ENCODE measurements at places on chromosomes 12 and 14.

DNA sequence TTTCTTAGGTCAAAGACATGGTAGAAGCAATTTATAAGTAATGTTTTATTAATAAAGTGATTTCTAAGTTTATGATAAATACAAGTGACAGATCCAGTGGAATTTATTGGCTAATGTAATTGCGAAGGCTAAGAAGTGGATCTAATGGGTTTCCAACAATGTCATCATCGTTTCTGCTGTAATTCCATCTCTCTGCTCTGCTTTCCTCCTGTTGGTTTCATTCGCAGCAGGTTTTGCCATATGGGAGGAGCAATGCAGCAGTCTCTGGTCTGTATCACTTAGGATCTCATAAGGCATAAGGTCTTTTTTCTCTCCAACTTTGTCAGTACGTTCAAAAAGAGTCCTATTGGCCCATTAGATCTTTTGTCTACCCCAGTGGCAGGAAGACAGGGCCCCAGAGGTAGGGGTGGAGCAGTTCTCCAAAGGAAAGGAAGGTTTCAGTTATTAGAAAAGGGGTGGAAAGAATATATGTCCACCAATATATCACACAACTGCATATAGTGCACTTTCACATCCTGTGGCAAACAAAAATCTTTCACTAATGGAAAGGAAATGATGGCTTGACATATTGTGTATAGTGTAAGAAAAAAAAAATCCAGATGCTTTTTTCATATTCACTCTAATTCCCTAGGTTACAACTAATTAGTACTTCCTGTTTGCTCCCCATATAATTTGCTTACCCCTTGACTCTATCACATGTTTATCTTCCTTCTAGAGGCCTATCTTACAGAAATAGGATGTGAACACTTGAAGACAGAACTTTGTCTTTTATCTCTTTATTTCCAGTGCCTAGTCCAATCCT is 451.3 kb downstream of the ZFP36L1 start:
- no peak for DNase-seq

DNA sequence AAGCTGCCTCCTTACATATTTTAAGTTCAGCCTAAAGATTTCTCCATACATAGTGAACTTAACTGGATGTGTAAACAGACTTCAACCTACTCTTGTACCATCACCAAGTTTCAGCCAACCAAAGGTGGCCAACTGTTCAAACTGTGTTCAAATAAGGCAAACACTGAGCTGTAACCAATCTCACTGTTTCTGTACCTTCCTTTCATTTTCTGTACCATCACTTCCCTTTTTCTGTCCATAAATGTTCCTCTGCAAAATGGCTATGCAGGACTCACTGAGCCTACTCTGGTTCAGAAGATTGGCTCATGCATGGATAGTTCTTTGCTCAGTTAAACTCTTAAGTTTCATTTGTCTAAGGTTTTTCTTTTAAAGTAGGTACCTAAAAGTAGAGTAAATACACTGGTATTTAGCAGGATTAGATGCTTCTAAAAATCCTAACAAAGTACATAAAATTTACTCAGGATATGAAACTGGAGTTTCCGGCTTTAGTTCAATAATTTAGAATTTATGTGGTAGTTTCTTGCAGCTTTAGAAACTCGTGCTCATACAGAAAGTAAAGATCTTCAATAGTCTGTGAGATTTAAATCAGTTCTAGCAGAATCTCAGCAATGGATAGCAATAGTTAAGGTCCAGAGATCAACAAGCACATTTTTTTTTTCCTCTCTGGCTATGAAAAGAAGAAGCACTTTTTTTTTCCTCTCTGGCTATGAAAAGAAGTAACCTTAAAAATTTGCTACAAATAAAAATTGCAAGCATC is 282.0 kb upstream of the PPFIA2 start:
- DNase-seq = no peak

GRCh38 chr12:66590275-66590985 is 88.4 kb downstream of the GRIP1 start:
- DNase-seq = no peak

GRCh38 chr14:51431033-51431709 is 191.1 kb downstream of the TMX1 start:
- no peak for DNase-seq

- no peak for DNase-seq
These were observed 61.6 kb downstream of the WDR20 start for GRCh38 chr14:102201353-102201738.

GRCh38 chr12:56551070-56551469 is 29.4 kb downstream of the RBMS2 start:
- no peak for DNase-seq

DNA sequence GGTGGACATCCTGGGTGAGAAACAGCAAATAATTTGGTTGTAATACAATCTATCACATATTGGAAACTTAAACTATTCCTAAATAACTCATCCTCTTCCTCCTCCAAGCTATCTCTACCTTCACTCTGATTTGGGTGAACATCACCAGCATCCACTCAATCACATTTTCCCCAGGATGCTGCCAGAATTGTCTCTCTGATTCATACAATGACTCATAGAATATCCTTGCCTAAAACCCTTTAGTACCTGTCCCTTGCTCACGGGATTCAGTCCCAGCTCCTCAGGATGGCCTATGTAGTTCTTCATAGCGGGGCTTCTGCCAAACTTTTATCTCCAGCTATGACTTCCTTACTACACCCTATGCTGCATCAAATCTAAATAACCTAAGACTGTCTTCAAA is 146.8 kb downstream of the EMP1 start:
- DNase-seq = no peak

GRCh38 chr12:4303750-4304149 is 17.3 kb upstream of the TIGAR start:
- DNase-seq = no peak
